Activated CD4-positive, alpha-beta T cell treated with anti-CD3 and anti-CD28 coated beads, Interleukin-2, Interleukin-4, amounts not matched to agents 100 ng/mL and 50 ng/mL, durations not matched to agents 16 hours and 8 hours (primary cell): ENCODE measurements at places on chromosomes 5 and 9.

- peak; percentile 20 for DNase-seq
Measured at GRCh38 chr9:124306098-124306735, 48.5 kb downstream of the NEK6 start.

DNA sequence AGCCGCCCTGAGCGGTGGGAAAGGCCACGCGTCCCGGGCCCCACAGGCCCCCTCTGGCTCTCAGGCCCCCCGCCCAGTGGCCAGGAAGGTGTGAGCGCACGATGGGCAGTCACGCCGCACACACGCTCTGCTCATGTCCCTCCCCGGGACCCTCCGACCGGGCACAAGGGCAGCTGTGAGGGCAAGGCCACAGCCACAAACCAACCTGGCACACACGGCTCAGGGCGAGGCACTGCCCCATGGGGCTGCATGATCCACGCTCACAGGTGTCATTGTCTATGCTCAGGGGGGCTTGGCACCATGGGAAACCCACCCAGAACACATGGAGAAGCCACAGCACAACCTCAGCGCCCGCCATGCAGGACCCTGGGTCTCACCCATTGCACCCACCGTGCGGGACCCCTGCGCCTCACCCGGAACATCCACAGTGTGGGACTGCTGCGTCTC is 51.3 kb downstream of the SLC12A7 start:
- no peak for DNase-seq

DNA sequence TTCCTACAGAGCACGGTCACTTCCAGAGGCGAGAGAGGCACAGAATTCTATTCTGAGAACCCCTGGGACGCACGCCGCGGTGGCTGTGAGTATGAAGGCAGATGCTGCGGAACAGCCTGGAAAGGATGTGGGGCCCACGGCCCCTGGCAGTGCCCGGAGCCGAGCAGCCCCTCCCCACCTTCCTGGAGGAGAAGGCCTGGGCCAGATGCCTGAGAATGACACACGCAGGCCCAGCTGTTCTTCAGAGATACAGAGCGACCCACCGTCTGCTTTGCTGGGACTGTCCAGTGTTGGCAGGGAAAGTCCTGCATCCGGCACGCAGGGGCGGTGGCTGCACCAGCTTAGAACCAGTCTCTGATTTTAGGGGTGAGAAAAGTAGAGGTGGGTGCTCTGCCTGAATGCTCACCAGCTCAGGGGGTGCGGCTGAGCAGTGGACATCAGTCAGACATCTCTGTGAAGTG is 116.7 kb upstream of the LPCAT1 start:
- DNase-seq = no peak

DNA sequence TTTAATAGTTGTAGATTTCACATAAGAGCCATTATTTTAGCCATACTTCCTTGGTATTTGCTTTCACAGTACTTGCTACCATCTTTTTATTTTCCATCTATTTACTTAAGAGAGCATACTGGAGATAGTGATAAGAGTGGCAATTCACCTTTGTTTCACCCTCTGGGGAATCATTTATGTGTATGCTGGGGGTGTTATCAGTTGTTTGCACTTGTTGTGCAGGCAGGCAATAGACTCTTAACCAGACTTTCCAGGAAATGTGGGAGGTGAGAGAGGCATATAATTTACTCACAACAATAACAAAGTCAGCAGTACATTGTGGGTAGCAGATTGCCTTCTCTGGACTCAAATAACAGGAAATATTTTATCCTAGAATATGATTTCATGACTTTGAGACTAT is 1018.3 kb downstream of the CDH12 start:
- no peak for DNase-seq

DNA sequence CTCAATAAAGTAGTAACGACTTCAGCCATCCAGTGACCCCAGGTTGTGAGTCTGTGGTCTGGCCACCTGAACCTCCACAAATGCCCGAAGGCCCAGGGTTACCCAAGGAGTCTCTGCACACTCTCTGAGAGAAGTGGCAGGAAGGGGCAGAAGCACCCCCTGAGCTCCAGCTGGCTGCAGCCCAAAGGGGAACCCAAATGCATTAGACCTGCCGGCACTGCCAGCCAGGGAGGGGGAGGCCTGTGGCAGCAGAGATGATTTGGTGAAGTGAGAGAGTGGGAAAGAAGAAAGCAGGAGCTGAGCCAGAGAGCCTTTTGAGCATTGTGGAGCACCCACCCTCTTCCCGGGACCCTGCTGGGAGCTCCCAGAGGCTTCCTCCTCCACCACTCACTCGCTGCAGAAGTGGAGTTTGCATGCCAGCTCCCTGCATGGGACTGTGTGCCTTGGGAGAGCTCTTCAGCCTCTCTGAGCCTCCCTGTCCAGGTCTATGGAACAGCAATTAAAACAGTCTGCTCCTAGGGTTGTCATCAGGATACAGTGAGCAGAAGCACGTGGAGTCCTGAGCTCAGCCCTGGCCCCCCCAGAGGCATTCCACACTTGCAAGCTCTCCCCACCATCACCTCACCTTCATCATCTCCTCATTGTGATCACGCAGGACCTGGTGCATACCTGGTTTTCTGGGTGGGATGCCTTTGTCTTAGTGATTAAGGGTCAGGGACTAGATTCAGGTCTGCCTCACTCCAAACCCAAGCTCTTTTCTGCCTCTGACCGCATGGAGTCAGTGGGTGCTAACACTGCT is 13.8 kb upstream of the ANGPTL2 start:
- DNase-seq = no peak

GRCh38 chr9:94773655-94774054 is 47.2 kb downstream of the AOPEP start:
- no peak for DNase-seq

- DNase-seq = no peak
Measured at GRCh38 chr9:137715321-137715720, 96.5 kb downstream of the EHMT1 start.

GRCh38 chr5:60724126-60724525 is 24.2 kb upstream of the DEPDC1B start:
- DNase-seq = no peak

DNA sequence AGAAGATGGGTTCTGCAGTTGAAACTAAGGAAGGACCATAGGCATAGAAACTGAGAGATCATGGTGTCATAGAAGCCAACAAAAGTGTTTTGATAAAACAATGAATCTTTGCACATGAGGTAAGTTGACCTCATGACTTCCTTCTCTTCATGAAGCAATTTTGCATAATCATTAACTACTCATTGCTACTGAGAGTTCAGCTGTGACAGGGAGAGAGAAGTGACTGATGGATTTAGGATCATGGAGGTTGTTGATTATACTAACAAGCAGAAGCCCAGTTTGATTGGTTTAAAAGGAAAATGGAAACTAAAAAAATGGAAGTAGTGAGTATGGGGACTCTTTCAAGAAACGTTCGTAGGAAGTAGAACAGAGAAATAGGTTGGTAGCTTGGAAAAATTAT is 51.2 kb downstream of the PARP8 start:
- no peak for DNase-seq

GRCh38 chr5:160925281-160925680 is 73.3 kb upstream of the ATP10B start:
- DNase-seq = no peak

- DNase-seq = no peak
Measured at GRCh38 chr5:85647349-85648127, 970.2 kb upstream of the COX7C start.

DNA sequence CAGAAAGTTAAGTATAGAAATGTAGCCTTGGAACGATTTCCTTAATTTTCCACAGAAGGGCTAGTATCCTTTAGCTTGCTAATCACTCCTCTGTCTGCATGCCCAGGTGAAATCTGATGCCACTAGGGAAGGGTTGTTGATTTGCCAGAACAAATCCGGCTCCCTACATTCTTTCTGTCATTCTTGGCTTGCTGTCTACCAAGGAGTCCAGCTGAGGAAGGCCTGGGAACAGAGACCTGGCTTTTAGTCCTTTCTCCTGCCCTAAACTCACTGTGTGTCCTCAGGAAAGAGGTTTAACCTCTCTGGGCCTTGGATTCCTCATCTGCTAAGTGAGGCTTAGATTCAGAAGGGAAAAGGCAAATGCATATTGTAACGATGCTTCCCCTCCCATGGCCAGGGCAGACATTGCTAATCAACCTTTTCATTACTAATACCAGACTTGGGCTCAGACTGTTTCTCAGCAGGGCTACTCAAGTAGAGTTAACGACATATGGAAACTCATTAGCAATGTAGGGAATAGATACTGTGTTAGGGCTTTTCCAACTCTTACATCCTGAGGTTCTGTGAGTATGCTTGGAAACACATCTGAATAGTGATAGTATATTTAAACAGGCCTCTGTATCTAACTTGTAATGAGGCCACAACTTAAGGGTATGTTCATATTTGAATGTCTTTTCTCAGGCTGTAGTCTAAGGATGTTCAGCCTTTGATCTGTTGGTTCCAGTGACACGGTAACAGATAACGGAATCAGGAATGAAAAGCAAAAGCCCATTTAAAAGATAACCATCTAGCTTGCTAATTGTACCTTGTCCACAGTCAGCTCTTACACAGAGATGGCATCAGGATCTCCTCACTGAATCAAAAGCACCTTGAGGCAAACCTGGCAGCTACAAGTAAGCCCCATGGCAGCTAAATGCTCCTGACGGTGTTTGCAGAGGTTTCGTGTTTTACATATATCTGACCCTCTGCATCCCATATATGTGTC is 4.1 kb downstream of the GALNT10 start:
- DNase-seq = no peak

GRCh38 chr5:72212171-72212570 is 104.9 kb downstream of the MAP1B start:
- DNase-seq = no peak

DNA sequence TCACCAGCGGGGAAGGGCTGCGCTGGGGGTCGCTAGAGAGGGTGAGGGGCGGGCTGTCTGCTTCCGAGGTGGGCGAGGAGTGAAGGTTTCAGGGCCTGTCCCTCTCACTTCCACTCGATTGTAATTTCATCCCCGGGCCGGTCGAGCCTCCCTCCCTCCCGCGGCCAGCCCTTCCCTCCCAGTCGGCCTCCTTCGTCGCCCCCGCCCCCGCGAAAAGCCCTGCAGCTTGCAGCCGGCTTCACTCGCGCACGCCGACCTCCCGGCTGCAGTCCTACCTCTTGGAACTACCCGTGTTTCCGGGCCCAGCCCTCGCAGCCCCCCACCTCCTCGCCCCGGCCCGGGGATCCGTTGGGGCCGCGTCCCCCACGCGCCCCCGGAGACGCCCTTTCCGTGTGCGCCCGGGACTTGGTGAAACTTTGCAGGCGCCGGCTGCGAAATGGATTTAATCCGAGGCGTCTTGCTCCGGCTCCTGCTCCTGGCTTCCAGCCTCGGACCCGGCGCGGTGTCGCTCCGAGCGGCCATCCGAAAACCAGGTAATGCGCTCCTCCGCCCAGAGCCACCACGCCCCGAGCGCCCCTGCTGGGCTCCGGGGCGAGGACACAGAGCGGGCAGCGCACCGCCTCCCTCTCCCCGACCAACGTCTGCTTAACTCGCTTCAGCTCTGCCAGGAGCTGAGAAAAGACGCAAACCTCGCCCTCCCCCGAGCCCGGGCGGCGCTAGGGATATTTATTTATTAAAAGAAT is at the start of gene EGFLAM:
Gene EGFLAM, plus strand, starts transcription at position 241 of the 743 bp plus-strand sequence. Its CDS starts 196 bp downstream, at position 437.
- DNase-seq = no peak

- DNase-seq = no peak
Measured at GRCh38 chr9:103537426-103537825, 542.3 kb downstream of the CYLC2 start.

DNA sequence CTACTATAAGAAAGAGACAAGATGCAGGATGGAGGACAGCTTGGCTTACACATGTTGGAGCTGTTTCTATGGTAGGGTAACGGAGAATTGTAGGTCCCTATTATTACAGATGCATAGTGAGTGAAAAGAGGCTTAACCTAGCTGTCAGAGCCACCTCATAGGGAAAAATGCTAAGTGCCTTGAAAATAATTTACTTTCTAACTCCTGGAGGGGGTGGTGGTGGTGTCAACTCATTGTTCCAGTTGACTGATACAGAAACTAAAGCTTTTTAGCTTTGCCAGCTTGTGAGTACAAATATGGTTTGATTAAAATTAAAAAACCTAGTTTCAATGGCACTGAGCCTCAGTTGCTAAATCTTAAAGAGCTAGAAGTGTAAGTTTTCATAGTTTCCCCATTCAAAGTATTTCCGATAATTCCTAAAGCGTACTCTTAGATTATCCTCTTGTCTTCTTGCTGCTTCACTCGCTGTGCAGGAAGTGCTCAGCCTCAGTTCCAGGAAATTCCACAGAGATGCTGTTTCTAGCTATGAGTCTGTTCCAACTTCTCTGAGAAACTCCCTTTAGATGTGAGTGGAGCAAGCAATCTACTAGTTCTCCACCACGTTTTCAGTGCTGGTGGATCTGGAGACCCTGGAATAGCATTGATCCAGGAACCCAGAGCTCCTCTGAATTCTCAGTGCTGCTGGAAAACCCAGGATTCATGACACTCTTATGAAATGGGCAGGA is 265.2 kb downstream of the DMAC1 start:
- DNase-seq = peak; percentile 72

- DNase-seq = no peak
Measured at GRCh38 chr9:117541181-117541580, 126.3 kb upstream of the ASTN2 start.

DNA sequence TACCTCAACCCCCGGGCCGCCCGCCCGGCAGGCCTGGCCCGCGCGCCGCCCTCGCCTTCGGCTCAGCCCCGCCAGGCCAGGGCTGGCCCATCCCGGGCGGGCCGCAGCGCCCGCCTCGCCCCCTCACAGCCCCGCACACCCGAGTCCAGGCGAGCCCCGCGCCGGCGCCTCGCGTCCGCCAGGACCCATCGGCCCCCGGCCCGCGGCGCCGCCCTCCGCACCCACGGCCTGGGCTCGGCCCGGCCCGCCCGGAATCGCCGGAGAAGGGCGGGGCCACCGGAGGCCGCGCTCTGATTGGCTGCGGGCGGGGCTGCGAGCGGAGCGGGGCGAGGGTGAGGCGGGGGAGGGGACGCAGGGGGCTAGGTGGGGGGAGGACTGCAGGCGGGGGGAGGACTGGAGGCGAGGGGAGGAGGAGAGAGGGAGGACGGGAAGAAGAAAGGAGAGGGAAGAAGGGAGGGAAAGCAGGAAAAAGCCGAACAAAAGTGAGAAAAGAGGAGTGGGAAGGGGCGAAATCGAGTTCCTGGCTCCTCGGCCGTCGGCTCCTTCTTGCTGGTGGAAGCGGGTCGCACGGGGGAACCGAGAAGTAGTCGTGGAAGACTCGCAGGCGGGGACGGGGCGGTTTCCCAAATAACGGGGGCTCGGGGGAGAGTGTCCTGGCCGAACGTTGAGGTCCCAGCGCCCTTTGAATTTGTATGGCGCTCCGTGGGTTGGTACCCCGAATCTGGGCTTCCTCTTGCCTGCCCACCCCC is 472 bp upstream of the UBTD2 start:
- peak; percentile 80 for DNase-seq

DNA sequence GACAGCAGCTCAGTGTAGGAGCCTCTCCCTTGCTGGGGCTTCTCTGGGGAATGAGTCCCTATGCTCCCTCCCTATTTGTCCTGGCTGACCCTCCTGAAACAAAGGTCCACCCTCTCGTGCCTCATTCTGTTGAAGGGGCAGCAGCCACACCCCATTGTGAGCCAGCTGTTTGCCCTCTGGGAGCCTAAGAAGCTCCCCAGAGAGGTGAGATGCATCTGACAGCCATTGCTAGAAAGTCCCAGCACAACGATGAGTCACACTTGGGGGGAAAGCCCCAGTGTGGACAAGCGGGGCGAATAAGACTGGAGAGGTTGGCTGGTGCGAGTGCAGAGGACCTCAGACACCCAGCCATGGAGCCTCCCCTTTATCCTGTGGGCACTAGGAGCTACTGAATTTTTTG is 101.4 kb downstream of the PPARGC1B start:
- peak; percentile 65 for DNase-seq
